ENCODE measurements at places on chromosomes 4 and X.

DNA sequence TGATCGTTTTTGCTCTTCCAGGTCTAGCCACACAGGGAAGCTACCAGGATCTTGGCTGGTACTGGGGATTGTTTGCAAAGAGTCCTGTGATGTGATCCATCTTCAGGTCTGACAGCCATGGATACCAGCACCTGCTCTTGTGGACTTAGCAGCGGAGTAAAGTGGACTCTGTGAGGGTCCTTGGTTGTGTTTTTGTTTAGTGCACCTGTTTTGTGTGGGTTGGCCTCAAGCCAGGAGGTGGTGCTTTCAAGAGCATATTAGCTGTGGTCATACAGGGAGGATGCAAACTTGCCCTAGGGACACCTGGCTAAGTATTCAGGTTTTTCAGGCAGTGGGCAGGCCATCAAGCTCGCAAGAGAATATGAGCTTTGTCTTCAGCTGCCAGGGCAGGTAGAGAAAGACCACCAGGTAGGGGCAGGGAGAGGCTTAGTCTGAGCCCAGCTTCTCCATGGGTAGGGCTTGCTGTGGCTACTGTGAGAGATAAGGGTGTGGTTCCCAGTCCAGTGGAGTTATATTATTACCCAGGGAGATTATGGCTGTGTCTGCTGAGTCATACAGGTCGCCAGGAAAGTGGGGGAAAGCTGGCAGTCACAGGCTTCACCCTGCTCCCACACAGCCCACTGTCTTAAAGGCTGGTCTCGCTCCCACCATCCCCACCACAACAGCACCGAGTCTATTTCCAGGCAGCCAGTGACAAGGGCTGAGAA is 293.7 kb downstream of the PCDH18 start:
- DNase-seq: no peak

DNA sequence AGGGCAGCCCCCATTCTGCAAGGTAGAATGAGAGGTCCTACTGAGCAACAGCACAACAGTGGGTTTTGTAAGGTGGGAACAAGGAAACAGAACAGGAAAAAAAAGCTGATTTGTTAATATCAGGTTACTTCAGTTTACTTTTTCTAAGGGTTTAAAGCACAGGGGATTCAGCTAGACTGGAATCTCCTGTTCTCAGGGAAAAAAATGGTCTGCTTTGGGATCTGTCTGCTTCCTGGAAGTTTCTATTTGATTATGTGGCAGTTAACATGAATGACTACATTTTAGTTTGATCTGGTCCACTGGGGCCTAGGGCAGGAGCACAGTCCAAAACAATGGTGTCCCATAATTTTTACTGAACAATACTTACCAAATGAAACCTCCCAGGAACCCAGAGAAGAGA is 104.6 kb downstream of the FBXW7 start:
- no peak for DNase-seq

DNA sequence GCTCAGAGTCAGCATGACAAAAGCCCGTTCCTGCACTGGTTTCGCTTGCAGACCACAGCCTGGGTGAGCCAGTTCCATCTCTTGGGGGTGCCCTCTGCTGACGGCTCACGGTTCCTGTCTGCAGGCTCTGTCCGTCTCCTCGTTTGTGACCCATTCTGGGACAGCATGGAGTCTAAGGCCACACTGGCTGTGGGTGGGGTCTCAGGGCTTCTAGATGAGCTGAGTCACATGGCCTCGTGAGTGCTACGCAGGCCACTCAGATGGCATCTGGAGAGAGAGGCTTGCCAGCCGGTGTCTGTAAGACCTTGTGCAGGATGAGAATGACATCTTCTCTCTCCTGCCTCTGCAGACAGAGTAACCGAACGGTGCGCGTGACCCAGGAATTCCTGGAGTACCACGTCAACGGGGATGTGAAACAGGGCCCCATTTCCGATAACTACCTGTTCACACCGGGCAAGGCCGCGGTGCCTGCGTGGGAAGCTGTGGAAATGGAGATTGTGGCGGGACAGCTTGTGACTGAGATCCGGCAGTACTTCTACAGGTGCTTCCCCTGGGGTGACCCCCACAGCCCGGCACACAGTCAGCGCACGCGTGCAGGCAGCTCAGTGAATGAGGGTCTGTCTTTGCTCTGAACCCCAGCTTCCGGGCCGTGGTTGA is 31.6 kb upstream of the MRFAP1 start:
- DNase-seq: no peak

DNA sequence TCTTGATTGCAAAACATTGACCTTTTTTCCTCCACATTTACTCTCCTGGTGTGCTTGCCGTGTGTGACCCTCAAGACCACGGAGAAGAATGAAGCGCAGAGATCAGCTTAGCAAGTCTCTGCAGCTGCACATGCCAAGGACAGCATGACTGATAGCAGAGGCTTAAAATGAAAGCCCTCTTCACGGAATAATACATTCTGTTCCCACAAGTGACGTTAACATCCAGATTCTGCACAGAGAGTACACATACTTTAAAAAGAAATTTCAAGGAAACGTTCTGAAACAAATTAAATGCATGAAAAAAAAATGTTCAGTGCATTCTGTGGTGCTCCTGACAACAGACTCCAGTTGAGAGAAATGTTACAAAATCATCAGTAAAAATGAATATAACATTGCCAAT is 60.9 kb downstream of the SLC7A11 start:
- DNase-seq: no peak

- DNase-seq: no peak
These were observed 56.3 kb upstream of the SHOX start for GRCh38 chrX:574251-574650.

DNA sequence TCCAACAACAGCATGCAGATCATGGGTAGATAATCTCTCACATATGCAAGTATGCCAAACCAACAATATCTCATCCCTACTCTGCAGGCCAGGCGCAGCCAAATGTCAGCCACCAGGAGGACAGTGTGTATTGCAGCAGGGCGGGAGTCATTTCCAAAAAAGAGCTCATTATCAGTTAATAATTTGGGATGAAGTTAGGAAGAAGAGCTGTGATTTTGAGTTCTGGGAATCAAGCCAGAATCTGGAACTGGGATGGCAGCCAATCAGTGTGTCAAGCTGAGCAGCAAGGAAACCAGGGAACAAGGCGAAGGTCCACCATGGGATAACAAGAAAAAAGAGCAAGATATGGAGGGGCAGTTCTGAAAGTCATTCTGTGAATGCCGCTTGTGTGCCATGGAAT is 88.2 kb upstream of the CAMK2D start:
- peak; percentile 35 for DNase-seq

DNA sequence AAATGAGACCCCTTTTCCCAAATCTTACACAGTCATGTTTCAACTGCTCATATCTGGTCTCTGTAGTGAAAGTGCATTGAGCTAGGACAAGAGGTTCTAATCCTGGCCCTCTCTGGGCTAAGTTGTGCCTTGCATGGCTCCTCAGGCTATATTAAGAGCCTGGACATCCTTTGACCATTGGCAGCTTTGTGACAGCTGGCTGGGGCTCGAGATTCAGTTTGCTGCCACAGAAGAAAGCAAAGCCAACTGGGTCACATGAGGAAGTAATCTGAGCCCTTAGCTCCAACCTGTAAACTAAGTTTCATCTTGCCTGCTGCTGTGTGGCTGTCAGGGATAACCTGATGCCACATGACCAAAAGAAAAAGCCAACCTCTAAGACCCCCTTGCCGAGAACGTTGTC is 51.8 kb upstream of the JADE1 start:
- peak; percentile 3 for DNase-seq

- DNase-seq: peak; percentile 25
These were observed 22.0 kb downstream of the DYNLT3 start for GRCh38 chrX:37825215-37825842.

GRCh38 chr4:20299515-20299914 is 47.8 kb downstream of the SLIT2 start:
- DNase-seq: peak; percentile 41

DNA sequence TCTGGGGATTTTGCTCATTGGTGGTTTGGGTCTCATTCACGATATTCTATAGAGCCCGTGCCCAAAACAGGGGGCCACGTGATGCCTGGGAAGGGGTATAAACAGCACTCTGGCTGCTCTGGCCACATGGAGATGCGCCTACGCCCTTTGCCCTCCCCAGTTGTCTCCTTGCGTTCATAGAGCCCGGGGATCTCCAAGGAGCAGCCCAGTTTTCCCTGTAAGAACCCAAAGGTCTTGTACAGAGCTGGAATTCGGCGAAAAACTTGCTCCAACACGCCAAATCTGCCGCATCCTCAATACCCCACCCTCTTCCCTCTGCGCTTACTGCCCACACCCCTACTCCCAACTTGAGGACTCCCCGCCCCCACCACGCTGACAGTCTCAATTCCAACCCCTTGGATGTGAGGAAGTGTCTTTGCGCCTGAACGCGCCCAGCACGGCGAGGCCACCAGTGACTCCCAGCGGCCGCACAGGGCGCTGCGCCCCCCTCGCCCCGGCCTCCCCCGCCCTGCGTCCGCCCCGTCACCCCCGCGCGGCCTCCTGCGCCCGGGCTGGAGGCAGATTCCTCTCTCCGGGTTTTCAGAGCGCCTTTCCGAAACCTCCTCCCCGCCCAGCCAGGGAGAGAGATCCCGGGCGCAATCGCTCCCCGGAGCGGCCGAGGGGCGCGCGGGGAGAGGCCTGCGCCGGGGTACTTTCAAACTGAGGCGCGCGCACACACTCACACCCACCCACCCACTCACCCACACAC is at the start of gene NHS:
NHS (plus strand) TSS at position 582 of the 748 bp plus-strand sequence. CDS start 558 bp downstream, outside the sequence.
- DNase-seq: peak; percentile 78

DNA sequence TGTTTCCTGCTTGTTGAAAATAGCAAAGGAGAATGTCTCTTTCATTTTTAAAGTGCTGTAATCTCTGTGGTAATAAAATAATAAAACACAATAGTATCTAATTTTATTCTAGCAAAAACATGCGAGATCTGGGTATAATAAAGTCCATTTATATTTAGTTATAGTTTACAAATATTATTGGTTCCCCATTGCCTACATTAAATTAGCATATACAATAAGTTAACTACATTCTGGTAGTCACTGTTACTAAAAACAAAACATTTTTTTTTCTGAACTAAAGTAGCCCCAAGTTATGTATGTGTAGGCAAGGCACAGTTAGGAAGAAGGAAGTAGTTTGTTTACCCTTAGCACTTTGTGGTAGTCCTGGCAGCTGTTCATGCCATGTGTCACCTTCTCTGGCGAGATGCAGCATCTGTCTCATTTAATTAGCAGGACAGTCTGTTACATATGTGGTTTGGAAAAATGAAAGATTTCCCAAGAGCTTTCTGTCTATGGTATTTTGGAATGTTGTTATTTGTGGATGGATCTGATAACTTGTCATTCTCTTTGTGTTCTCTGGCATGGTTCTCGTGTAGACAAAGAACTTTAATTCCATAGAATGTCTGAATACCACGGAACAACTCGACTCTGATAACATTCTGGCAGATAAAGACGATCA is 231.3 kb upstream of the PITX2 start:
- DNase-seq: peak; percentile 96
